ENCODE measurements at places on chromosomes 6 and 20. TPM values are rescaled to one million over a fixed set of nuclear protein-coding genes. Genes with fewer than 3 reads are reported as not detected.

Gene OR2B6
- total RNA-seq = not detected

Gene CPXM1
- 4.3 TPM for total RNA-seq

Gene GRM1
- not detected for total RNA-seq

GRCh38 chr6:107578642-107579341 is 88.9 kb downstream of the SOBP start:
- H3K27me3 ChIP-seq = no peaks in the 10 kb centered on the region
- no peaks in the 10 kb centered on the region for H3K36me3 ChIP-seq
- H3K4me1 ChIP-seq = no peaks in the 10 kb centered on the region
- no peak overlapping the region for H3K4me3 ChIP-seq

Gene KLHDC3
- 64.5 TPM for total RNA-seq

- no peak for DNase-seq
- H3K36me3 ChIP-seq = no peaks in the 10 kb centered on the region
- H3K27ac ChIP-seq = peak overlapping the region; percentile 74
- H3K4me1 ChIP-seq = peaks cover 23% of the 10 kb centered on the region
- H3K27me3 ChIP-seq = no peaks in the 10 kb centered on the region
Measured at GRCh38 chr6:63805808-63806572, 170.4 kb downstream of the PHF3 start.

Gene SULF2
- total RNA-seq = 95.4 TPM

- H3K36me3 ChIP-seq = no peaks in the 10 kb centered on the region
- H3K27ac ChIP-seq = no peak overlapping the region
- no peaks in the 10 kb centered on the region for H3K4me1 ChIP-seq
- H3K4me3 ChIP-seq = no peak overlapping the region
- H3K27me3 ChIP-seq = peaks cover 14% of the 10 kb centered on the region
Measured at GRCh38 chr6:28522594-28523240, 3.0 kb upstream of the GPX5 start.

Gene VSX1
- not detected for total RNA-seq

Gene RCAN2
- total RNA-seq = 6.7 TPM

Gene OR2H2
- total RNA-seq = not detected

Gene CCHCR1
- 15.9 TPM for total RNA-seq

Gene SLC13A3
- 6.2 TPM for total RNA-seq

- no peaks in the 10 kb centered on the region for H3K4me1 ChIP-seq
- H3K4me3 ChIP-seq = no peak overlapping the region
- no peak for DNase-seq
- H3K36me3 ChIP-seq = no peaks in the 10 kb centered on the region
- no peaks in the 10 kb centered on the region for H3K27me3 ChIP-seq
- no peak overlapping the region for H3K27ac ChIP-seq
Measured at GRCh38 chr6:140879946-140880345, 1252.8 kb upstream of the GJE1 start.

DNA sequence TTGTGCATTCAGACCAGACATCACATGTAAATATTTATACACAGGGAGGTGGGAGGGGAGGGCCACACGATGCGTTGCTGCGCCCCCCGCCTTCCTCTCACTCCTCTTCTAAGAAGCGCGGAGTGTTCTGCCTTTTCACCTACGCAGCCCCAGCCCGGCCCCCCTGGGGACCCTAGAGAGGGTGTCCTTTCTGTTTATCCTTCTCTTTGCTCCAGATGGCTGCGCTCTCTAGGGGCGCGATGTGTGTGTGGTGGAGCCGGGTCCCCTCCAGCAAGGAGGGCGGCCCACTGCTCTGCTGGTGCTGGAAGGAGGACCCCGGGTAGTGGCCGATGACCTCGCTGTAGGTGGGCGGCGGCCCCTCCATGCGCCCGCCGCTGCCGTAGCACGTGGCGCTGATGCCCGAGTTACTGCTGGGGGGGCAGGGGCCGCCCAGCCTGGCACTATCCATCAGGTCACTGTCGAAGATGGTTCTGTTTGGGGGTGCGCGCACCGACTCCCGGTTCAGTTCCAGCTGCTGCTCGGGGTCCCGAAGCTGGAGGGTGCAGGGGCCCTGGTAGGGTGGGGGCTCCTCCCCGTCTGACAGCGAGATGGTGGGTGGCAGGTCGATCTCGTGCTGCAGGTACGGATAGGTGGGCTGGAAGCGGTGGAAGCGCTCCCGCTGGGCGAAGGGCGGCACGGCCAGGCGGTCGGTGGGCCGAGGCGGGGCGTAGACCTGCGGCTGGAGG is 31.8 kb upstream of the ZBP1 start:
- H3K36me3 ChIP-seq = peaks cover 38% of the 10 kb centered on the region
- peaks cover 8% of the 10 kb centered on the region for H3K4me1 ChIP-seq
- H3K27ac ChIP-seq = no peak overlapping the region
- DNase-seq = peak; percentile 76
- H3K27me3 ChIP-seq = no peaks in the 10 kb centered on the region
- H3K4me3 ChIP-seq = no peak overlapping the region

Gene FRK
- 1.6 TPM for total RNA-seq

Measured in suprapubic skin (tissue), 4 donors.